ENCODE measurements at places on chromosomes 7 and 10.

GRCh38 chr10:34789966-34790506, 25.1 kb downstream of the PARD3 start:
- no peak for DNase-seq

DNA sequence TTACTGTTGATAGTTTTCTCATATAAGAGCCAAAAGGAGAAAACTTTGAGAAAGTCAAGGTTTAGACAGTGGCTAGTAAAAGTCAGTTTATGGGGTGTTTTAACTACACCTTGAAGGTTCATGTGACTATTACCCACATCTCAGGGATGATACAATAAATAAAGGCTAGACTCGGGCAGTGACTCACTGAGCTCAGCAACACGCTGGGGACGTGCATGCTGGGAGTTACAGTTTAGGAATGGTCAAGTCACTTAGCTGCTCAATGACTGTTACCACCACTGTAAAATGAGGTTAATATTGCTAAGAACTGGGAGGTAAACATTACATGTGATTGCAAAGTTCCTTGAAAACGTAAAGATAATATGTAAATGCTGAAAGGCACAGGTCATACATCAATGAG, 1254.4 kb upstream of the PHF14 start:
- DNase-seq = no peak

GRCh38 chr10:18222866-18223265, 82.6 kb downstream of the CACNB2 start:
- no peak for DNase-seq

DNA sequence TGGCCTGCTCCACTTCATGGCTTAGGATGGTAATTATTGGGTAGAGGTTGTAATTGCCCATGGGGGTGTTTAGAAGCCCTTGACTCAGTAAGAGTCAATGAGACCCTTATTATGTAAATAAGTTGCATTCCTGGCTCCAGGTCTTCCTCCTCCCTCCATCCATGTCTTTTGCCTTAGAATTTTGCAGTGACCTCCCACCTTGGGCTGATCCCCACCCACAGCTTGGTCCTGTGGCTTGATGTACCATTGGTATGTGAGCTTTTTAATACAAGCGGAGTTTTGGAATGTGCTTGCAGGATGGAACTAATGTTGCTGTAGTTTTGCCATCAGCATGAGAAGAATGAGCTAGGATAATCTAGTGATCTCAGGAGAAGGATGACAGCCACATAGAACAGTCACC, 73.2 kb upstream of the DGKI start:
- no peak for DNase-seq

DNA sequence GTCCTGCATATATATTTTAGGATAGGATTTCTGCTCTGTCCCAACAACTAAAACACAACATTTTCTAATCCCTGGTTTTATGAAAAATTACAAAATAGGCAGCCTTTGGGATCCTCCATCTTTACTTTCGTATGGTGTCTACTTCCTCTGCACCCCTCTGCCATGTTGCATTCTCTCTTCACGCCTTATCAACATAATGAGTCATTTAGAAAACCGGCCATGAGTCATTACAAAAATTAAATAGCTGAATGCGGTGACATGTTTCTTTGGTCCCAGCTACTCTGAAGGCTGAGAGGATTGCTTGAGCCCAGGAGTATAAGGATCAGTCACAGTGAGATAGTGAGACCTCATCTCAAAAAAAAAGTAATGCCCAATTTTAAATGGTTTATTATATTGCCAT, 148.1 kb upstream of the CELF2 start:
- DNase-seq = no peak

- no peak for DNase-seq
These were observed 72.8 kb downstream of the INSYN2A start for GRCh38 chr10:127123626-127124025.

GRCh38 chr7:137086896-137087295, 218.4 kb downstream of the CHRM2 start:
- DNase-seq = no peak

GRCh38 chr7:37007268-37007667, 283.0 kb upstream of the AOAH start:
- no peak for DNase-seq

DNA sequence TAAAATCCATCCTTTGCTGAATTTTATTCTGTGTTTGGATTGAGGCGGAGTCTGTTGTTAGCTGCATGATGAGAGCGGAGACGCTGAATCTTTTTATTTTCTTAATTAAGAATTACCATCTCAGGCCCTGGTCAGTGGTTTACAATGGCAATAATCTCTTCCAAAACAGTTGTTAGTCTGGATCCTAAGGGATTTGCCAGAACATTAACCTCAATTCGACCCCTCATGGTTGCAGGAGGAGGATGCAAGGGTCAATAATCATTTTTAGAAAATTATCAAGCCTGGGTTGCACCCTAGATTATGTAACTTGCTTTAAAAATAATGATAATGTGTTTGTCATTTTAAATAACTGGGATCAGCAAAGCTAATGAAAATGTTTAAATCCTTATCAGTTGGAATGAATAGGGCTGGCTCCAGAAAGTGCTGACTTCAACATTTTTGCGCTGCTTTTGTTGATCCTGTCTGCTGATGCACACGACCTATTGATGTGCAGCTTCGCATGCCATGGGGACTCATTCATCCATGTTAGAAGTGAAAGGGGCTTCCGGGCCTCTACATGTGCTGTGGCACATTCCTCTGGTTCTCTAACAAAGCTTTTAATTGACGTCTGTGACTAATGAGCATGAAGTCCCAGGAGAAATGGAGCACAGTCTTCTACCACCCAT, 80.7 kb upstream of the KIAA1217 start:
- DNase-seq = no peak

GRCh38 chr7:55100544-55101327, 81.9 kb downstream of the EGFR start:
- no peak for DNase-seq

DNA sequence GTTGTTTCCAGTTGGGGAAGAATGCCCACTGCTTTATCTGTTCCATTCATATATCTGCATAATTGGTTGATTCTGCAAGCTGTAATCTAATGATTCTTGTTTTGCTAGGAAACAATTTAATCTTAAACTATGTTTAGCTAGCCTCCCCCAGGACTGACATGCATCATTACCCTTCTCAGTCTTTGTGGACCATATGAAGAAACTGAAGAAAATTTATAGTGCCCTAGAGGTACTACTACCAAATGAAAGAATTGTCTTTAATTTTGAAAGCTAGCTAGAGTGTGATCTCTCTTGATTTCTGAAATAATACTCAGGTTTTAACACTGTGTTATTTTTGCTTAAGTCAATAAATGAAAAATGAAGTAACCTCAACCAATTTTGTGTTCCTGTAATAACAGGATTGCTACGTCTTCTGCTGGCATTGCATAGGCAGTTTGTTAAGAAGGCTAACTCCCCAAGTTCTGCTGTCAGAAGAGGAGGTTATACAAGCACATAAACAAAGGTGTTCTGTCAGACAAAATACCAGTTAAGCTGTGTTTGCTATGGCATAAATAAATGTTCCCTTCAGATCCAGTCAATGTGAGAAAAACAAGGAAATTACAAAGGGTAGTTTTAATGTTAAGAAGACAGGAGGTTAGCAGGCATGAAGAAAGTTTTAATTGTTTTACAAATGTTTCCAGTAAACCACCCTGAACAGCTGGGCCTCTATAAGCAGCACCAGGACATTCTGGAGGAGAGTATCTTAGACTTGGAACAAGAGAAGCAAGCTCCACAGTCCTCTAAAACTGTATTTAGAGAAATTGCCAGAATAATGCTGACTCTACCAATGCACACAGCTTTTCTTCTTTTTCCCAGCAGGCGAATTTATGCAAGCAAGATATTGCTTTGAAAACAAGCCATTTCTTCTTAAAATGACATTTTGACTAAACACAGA, 90.3 kb upstream of the CTTNBP2 start:
- DNase-seq = no peak

GRCh38 chr7:29045258-29046086, 87.3 kb upstream of the TRIL start:
- DNase-seq = no peak

GRCh38 chr7:90250601-90251303, 5.8 kb downstream of the CFAP69 start:
- no peak for DNase-seq

DNA sequence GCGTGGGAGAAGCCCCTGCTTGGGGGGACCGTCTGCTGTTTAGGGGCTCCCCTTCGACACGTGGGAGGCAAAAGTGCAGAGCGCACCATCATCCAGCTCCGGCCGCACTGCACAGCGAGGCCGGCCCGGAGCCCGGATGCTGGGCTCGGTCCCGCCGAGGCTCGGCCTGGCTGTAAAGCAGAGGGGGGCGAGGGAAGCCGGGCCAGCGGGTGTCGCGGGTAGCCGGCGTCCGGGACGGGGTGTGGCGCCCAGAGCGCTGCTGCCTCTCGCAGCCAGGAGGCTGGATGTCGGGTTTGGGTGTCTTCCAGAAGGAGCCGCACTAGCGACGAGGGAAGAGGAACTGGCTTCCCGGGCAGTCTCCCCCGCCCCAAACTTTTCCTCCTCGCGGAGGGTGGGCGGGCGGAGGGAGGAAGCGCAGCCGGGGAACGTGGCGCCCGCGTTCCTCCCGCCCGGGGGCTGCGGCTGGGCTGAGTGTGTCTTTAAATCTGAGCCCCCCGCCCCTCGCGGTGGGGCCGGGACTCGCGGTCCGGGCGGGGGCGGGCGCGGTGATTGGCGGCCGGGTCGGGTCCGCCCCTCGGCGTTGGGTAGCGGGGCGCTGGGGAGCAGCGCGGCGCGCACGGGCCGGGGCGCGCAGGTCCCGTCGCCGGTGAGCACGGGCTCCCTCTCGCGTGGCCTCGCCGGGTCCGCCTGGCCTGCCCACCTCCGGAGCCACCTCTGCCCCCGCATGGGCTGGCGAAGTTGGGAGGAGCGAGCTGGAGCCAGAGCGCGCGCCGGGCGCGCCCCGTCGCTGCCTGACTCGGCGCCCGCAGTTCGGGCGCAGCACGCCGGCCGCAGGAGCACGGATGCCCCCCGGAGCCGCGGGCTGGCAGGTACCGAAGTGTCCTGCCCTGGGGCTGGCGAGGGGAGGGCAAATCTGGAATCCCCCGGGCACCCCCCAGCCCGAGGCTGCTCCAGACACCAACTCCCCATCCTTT, at the start of gene PALD1:
PALD1 (plus strand) TSS at position 577 of the 974 bp plus-strand sequence. CDS start 47,185 bp downstream, outside the sequence.
- peak; percentile 51 for DNase-seq

Measured in natural killer cell (primary cell).